ENCODE measurements at places on chromosomes 3 and 15.

- no peak for DNase-seq
Observed at GRCh38 chr3:110743202-110743601, 328.4 kb upstream of the NECTIN3 start.

DNA sequence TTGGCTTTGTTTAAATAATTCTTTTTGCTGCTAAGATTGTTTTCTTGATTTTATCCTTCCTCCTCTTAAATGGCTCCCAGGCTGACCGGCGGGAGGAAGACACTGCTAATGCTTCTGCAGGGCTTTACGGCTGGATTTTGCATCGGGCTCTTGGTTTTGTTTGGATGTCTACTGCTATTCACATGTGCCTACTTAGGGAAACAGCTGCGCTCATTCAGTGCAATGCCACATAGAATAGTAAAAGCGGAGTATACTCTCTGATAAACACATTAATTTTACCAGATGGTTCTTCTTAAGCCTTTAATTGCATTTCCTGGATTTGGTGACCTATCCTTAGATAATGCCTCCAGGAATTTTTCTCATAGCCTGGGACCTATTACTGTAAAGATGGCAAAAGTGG, 146.6 kb downstream of the THSD4 start:
- no peak for DNase-seq

- no peak for DNase-seq
Observed at GRCh38 chr3:114672692-114673447, 379.0 kb downstream of the TIGIT start.

DNA sequence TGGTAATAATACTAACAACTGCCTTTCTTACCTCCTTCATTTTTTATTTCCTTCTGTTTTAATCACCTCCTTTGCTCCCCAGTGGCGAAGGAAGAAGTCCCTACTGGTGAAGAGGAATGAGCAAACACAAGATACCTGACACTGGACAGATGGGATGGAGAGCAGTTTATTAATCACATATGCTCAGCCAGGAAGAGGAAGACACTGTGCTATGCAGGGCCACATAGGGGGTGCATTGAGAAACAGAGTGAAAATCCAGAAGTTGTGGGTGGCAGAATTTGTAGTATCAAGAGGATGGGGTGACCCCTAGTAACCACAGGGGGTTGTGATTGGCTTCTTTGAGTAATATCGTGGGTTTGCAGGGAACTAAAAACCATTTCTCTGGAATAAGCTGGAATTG, 1041.9 kb downstream of the OTOL1 start:
- no peak for DNase-seq

DNA sequence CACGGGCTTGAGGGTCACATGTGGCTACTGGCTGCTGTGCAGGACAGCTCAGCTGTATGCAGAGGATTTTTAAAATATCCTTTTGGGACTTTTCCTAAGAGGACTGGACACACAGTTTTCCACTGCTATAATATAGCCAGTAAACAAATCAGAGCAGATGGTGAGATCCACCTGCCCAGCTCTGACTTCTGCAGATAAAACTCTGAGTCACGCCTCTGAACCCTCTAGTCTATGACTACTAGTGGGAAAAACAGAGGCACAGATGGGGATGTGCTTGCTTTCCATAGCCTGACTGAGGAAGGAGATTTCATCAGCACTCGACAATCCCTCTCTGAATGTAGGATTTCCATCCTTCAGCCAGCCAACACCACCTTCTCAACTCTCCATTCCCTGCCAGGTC, 45.1 kb downstream of the COLQ start:
- no peak for DNase-seq

Data from NCI-H187 treated with DMSO at 0.1 percent for 48 hours (cell line).